SW 1271 (cell line): ENCODE measurements at places on chromosomes 11 and 22.

GRCh38 chr11:55503449-55503848 is 50.8 kb upstream of the OR4C15 start:
- DNase-seq = no peak

- DNase-seq = no peak
These were observed at the start of gene OR8K3 for GRCh38 chr11:56314844-56315243. TSS of gene OR8K3 (plus strand) at chr11:56315144. CDS start at chr11:56318307, 3,163 bp downstream.

DNA sequence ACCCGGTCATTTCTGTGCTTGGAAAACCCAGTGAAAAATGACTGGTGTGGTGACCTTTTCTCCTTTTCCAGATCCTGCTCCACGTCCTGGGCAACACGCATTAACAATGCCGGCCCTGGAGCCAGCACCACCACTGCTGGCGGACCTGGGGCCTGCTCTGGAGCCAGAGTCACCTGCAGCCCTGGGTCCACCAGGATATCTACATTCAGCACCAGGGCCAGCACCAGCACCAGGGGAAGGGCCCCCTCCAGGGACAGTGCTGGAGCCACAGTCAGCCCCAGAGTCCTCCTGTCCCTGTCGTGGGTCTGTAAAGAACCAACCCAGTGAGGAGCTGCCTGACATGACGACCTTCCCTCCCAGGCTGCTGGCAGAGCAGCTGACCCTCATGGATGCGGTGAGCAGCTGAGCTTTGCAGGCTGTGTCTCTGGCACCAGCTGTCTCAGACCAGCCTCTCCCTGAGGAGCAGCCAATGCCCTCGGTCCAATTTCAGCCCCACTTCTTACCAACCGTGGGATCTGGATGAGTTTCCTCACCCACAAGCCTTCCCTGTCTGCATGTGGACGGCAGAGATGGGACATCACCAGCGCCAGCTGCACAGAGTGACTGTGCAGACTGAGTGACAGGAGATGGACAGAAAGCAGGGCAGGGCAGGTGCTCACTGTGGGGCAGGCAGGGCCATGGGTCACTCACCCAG is 1.9 kb downstream of the RGL4 start:
- DNase-seq = no peak

DNA sequence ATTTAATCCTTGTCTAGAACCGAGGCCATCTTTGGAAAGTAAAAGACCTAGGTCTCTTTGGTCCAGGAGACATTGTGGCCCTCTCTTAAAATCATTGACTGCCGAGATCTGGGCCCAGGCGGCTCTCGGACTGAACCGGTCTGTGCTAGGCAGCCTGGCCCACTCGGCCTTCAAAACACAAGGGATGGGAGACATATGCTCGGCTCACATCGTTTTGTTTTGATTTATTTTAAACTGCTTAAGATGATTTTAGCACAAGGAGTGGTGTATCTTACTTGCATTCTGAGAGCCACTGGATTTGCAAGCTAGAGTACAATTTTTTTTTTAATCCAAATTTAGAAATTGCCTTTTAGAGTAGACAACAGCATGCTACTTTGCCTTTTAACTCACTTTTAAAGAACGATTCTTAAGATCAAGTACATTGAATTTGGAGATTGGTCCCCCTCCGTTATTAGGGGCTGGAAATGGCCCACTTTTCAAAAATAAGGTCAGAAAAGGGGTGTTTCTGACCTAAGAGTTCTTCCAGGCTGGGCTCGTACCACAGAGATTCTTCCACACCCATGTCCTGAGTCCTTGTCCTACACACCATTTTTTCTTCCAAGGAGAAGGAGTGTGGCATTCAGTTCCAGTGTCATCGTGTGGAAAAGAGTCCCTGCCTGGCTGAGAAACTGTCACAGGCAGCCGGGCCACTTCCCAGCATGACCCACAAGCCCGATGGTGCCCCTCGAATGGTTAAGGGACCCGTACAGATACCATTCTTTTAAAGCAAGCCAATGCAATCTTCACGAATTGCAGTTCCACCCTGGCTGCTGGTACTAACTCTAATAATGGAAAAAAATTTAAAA is 80.5 kb upstream of the WNT7B start:
- DNase-seq = no peak

- no peak for DNase-seq
These were observed at the start of the genes C11orf21 and TSPAN32 for GRCh38 chr11:2301631-2302305. TSS of gene C11orf21 (minus strand) at chr11:2301918. CDS start at chr11:2301808, 110 bp downstream. TSS of gene TSPAN32 (plus strand) at chr11:2302013. CDS start at chr11:2302150, 137 bp downstream.
